ENCODE measurements at places on chromosomes 16 and 17.

DNA sequence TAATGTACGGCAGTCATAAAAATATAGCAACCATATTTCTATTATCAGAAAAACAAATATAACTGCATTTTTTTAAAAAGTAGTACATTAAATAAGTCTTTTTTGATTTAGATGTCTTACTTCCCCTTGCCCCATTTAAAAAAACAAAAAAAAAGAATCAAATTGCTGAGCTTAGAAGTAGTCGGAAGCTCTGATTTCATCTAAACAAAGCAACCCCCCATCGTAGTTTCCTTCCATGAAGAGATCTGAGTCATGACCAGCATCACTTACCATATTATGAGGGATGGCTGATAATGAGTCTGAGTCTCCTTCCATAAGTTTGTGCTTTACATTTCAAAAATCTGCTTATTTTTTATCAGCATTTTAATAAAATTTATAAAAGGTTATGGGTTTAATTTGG, 86.2 kb downstream of the ITFG1 start:
- no peak for DNase-seq

- no peak for DNase-seq
Observed at GRCh38 chr17:78369791-78370381, 8.6 kb upstream of the PGS1 start.

DNA sequence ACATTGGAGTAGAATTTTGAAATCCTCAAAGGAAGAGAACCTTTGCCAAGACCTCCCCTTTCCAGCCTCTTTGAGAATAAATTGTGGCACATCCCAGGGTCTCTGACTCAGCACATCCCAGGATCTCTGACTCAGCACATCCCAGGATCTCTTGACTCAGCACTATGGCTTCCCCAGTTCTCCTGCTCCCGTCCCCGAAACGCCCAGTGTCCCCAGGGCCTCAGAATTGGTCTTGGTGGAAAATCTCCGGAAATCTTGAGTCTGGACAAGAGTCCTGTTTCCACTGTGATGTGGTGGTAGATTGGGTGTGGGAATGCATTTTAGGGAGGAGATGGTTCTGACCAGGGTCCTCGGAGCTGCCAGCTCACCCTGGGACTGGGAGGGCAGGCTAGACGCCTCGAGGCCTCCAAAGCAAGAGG, 19.2 kb downstream of the PLXDC1 start:
- peak; percentile 88 for DNase-seq

DNA sequence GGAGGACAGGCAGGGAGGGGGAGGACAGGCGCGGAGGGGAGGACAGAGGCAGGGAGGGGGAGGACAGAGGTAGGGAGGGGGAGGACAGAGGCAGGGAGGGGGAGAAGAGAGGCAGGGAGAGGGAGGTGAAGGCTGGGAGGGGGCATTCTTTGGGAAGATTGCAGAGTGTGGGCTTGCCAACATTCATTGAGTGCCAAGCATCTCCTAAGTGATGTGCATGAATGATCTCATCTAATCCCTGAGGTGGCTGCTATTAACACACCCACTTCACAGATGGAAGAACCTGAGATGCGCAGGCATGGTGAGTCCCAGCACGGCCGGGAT, 58.3 kb downstream of the NT5M start:
- DNase-seq, result no peak

DNA sequence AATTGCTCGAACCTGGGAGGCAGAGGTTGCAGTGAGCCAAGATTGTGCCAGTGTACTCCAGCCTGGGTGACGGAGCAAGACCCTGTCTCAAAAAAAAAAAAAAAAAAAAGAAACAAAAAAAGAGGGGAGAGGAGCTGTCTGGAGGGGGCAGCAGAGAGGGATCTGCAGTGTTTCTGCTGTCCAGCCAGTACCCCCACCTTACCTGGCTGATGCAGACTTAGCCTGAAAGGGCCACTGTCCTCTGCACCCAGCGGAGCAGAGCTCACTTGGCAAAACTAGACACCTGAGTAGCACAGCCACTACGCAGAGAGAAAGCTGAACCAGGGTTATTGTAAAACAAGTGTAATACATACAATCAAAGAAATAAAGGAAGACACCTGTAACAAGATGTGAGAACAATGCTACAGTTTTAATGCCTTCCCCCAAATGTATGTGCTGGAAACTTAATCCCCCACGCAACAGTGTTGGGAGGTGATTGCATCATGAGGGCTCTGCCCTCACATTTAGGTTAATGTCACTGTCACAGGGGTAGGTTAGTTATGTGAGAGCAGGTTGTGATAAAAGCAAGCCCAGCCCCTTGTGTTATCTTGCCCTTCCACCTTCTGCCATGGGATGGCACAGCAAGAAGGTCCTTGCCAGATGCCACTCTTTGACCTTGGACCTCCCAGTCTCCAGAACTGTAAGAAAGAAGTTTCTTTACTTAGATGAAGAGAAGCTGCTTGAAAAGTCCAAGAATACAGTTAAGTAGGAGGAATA, 211.2 kb downstream of the RPTOR start:
- DNase-seq, result no peak

GRCh38 chr17:29613856-29614255, 8.9 kb downstream of the CORO6 start:
- no peak for DNase-seq

GRCh38 chr17:19747829-19748806, at the start of gene ALDH3A1:
TSS of gene ALDH3A1 (minus strand) at chr17:19748298. CDS start at chr17:19745129, 3,169 bp downstream.
- DNase-seq, result peak; percentile 81

DNA sequence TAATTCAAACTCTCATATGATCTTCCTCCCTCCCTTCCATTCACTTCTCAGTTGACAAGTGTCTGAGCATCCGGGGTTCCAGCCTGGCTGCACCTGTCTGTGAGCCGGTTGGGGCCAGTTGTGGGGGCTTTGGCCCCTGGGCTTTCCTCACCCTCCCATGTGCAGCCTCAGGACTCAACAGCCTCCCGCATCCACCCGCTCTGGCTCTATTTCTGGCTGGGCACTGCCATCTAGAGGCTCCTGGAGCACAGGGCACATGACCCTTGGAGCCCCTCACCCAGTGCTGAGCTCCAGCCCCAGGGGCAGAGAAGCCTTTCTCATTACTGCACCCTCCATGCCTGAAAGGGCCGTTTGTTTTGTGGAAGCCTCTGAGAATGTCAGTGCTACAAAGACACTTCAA, 43.3 kb downstream of the HAPSTR1 start:
- peak; percentile 30 for DNase-seq
